CD14-positive monocyte (primary cell): ENCODE measurements at places on chromosomes 6 and 20.

- DNase-seq, result no peak
Observed at GRCh38 chr6:166648846-166649245, 21.8 kb upstream of the RPS6KA2 start.

GRCh38 chr6:135870722-135871121, 19.2 kb downstream of the PDE7B start:
- DNase-seq, result no peak

GRCh38 chr6:20370393-20370792, 31.3 kb upstream of the E2F3 start:
- DNase-seq, result no peak

- no peak for DNase-seq
Observed at GRCh38 chr6:10310826-10311225, 104.0 kb downstream of the TFAP2A start.

DNA sequence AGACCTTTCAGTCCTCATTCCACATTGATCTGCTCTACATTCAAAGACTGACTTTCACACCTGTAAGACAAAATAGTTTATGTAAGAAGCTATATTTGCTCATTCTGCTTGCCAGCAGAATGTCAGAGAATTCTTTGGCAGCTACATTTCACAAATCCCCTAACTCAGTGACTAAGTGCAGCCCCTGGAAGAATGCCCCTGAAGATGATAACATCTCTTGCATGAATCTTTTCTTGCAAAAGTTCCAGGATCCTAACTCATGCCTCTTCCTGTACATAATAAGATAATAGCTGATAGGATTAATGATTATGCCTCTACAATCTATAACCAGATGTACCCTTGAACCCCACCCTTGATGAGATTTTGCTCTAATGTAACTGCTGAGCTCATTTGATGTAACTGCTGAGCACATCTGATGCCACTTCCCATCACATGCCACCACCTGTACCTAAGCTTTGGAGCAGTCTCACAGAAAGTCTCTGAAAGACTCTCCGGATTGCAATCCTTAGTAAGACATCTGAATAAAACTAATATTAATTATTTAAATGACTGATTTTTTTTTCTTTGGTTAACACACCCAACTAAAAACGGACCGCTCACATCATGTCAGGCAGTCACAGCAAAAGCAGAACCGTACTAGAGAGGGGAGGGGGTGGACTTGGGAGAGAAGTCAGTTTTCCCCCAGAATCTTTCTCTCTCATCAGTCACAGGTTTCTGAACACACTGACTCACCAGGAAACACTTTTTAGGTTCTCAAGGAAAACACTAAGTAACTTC, 684 bp upstream of the DNAH8 start:
- DNase-seq, result peak; percentile 67

GRCh38 chr6:5084781-5085647, at the start of gene PPP1R3G:
PPP1R3G (plus strand) TSS chr6:5085341; CDS start chr6:5085486, 145 bp downstream.
- DNase-seq, result peak; percentile 70
